ENCODE measurements at places on chromosomes 2 and 18.
A peak's percentile ranks its signal among the peaks of the same experiment; 100 is the strongest.

- no peak for DNase-seq
Measured at GRCh38 chr18:63262369-63263335, 56.9 kb downstream of the BCL2 start.

DNA sequence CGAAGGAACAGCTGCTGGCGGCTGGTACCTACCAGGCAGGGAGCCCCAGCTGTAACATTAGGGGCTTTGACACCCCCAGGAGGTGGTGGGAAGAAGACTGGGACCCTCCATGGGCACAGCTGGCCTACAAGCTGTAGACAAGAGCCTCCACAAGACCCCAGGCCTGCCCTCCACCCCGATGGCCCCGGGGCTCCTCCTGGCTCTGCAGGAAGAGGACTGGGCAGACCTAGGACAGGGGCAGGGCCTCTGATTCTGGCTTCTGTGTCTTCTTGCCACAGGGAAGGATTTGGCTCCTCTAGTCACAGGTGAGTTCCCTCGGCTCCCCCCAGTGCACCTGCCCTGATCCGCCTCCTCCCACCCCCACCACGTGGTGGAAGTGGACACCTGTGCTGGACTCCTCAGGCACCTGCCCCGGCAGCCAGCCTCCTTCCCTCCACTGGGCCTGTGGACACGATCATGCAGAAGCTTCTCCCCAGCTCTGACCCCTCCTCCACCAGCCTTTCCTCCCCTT, 53.4 kb upstream of the ODC1 start:
- no peak for DNase-seq

GRCh38 chr18:44771956-44772917, 91.5 kb downstream of the SETBP1 start:
- no peak for DNase-seq

GRCh38 chr2:118913131-118913802, 28.7 kb upstream of the MARCO start:
- no peak for DNase-seq

DNA sequence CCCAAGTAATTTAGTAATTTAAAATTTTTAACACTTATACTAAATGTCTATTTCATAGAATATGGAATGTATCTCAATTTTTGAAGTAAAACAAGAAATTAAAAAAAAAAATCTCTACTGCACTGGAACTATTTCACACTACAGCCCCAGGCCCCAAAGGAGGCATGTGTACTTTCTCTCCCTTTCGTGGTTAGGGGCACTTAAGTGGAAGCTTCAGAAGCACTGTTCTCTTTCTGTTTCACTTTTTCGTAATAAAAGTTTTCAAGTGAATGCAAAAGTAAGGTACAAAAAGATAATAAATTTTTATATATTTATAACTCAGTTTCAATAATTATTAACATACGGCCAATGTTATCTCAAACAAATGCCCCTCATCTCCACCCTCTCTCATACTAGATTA, 123.8 kb upstream of the STON1 start:
- no peak for DNase-seq

GRCh38 chr2:74876081-74876886, 42.4 kb downstream of the HK2 start:
- no peak for DNase-seq

DNA sequence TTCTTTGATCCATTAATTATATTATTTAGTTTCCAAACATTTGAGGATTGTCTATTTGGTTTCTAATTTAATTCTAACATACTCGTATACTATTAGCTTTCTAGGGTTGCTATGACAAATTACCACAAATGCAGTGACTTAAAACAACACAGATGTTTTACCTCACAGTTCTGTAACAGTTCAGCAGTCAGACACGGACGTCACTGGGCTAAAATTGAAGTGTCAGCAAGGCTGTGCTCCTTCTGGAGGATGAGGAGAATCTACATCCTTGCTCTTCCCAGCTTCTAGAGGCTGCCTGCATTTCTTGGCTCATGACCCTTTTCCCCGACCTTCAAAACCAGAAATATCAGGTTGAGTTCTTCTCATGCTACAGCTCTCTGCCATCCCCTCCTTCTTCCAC, 117.6 kb downstream of the TFCP2L1 start:
- peak; percentile 16 for DNase-seq

- no peak for DNase-seq
Measured at GRCh38 chr2:234308073-234308812, 188.6 kb downstream of the ARL4C start.

DNA sequence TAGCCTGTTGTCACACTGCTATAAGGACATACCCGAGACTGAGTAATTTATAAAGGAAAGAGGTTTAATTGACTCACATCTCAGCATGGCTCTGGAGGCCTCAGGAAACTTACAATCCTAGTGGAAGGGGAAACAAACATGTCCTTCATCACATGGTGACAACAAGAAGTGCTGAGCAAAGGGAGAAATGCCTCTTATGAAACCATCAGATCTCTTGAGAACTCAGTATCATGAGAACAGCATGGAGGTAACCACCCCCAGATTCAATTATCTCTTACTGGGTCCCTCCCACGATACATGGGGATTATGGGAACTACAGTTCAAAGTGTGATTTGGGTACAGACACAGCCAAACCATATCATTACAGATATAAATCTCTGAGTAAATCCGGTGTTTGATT, 148.7 kb downstream of the PRPF40A start:
- DNase-seq: no peak

GRCh38 chr2:219574484-219575311, 2.6 kb downstream of the INHA start:
- DNase-seq: no peak

DNA sequence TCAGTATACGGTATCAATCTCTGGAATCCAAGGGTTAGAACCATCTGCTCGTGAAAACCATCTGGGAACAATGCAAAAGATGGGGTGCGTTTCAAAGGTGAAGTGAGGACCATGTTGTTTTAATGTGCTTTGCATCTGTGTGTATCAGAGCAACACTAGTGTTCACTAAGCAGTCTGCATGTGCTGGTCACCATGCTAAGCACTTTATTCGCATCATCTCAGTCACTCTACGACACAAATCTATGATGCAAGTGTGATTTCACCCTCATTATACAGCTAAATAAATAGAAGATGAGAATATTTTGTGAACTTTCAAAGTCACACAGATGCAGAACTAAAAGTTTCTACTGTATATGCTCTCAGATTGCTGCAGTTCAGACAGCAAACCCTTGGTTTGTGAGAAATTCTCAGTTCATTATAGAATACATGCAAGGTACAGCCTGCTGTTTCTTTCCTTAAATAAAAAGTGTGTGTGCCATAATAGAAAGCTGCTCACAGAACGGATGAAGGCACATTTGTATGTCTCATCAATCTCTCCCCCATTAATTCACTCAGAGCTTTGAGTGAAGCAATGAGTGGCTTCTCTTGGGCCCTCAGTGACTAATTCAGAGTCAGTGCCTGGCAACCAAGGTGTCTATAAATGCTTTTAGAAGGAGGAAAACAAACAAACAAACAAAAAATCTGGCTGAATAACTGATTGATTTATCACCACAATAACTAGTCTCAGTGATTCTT, 652.8 kb upstream of the SOX11 start:
- DNase-seq: no peak

DNA sequence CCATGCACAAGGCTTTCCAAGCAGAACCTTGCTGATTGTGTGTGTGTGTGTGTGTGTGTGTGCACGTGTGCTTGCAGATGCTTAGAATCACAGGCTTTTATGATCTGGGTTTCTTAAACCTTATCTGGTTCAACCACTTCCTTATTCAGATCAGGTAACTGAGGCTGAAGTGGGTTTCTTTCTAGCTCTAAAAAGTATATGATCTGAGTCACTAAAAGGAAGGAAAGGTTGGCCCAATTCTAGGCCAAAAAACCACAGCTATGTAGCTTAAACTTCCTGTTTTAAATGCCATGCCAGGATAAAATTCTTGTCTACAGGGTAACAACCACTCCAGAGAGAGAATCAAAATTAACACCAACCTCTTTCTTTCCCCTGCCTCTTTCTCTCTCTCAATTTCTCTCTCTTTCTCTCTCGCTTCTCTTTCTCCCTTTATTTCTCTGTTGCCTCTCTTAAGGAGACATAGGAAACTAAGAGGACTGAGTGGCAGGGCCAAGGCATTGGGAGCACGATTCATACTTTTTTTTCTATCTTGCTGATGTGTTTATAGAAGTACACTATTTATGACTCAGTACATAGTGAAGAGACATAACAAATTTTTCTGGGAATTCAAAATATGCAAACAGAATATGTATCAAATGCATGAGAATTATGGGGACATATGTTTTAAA, 140.3 kb downstream of the TRIB2 start:
- DNase-seq: peak; percentile 34

DNA sequence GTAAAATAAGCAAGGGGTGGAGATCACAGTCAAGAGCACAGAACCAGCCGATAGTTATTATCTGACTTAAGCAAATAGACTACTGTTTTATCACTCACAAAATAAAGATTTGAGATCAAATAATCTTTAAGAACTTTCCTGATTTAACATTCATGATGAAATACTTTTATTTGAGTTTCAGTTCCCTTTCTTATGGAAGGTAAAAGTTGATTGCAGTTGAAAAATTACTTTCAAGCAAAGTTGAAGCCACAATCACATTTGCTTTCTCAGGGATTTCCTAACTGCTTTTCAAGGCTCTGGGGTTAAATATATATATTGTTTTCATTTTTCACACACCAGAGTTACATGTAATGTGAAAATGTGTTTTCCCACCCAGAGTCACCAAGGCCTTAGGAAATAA, 599.5 kb downstream of the KCNJ3 start:
- no peak for DNase-seq

DNA sequence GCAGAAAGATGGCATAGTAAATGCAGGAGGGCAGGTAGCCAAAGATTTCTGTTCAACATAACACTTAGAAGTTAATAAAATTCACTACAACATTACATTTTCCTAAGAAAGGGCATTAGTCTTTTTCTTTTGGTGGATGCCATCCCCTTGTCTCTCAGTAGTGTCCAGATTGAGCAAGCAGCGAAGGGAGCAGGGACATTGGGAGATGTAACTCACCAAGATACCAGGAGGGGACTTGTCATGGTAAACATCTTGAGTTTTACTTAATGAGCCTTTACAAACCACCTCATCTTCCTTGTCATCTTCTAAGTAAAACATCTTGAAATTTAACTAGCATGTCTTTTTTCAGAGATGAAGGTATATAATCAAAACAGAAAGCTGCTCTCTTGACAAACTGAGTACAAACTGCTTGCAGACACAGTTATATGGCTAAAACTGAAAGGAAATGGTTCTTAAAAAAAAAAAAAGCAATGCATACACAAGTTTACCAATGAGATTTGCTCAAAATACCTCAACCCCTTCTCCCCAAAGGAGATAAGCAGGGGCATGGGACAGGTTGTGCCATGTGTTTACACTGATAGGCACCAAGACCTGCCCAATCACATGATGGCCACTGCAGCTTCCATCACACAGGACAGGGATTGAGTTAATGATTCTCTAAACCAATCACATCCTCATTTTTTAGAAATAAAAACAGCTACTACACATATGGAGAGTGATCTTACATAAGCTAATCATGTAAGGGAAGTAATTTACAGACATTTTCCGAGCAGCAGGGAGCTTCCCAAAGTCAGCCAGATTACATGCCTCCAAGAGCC, 30.3 kb downstream of the LPIN2 start:
- DNase-seq: no peak

DNA sequence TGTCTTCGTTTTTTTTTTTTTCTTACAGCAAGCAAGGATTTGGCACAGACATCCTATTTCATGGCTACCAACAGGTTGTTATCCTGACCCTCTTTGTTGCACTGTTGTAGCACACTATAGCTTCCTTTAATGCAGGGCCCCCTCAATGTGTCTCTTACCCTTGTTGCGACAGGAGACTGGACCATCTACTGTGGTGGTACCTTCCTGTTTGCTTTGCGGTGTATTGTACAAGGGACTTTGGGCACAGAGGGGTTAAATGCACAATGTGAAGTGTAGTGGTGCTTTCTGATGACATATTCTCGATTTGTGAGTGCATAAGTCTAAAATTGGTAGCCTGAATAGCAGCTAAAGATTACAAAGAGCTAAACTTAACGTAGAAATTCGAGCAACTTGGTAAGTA, 27.5 kb downstream of the CCNT2 start:
- DNase-seq: no peak

DNA sequence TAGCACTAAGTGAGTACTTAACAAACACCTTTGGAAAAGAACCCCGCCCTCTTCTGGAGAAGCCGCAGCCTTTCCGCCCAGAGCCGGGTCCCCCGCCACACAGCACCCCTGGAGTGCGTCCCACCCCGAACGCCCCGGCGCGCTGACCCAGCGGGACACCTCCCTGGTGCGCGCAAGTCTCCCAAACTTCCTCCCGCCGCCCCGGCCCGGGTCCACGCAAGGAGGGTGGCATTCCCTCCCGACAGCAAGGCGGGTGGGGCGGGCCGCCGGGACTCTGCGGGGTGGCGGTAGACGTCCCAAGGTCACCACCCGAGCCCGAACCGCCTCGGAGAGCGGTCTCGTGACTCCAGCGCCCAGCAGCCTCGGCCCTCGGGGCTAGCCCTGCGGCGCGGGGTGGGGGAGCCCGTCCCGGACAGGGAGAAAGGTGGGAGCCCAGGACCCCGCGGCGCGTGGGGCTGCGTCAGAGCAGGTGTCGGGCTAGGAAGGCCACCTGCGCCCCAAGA, 598 bp downstream of the CCDC93 start:
- no peak for DNase-seq

DNA sequence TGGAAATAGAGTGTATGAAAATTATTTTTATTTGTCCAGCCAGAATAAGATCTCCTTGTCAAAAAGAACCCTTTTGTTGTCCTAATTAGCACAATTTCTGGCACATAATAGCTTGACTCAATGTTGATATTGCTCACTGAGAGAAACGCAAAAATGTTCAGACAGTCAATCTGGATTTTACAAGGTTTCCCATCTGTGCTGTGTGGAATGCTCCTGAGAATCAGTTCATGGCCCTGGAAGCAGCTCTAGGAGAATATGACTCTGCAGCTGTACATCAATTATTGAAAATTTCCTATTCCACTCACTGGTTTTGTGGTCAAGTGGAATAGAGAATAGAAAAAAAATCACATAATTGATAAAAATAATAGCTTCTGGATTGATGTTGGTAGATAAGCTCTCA, 1582.9 kb upstream of the NXPH2 start:
- no peak for DNase-seq

DNA sequence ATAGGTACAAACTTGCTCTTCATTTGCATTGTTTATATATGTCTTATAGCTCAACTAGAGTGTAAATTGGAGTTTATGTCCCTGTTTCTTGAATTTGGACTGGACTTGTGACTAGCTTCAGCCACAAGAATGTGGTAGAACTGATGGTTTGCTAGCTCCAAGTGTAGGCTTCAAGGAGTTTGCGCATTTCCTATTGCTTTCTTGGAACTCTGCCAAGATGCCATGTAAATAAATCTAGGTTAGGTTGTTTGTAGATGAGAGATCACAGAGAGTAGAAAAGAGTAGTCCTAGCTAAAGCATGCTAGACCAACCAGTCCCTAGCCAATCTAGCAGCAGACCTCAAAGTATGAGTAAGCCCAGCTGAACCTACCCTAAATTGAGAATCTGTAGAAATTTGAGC, 183.0 kb upstream of the CYP26B1 start:
- no peak for DNase-seq

- no peak for DNase-seq
Measured at GRCh38 chr2:112876971-112877361, 34.0 kb upstream of the IL37 start.

All from kidney epithelial cell (primary cell).